Naive thymus-derived CD4-positive, alpha-beta T cell (primary cell): ENCODE measurements at places on chromosomes 1 and 21.

- no peak for DNase-seq
Measured at GRCh38 chr1:70768216-70768615, 279.4 kb downstream of the PTGER3 start.

GRCh38 chr21:37251294-37251634 lies 15.9 kb downstream of the VPS26C start:
- no peak for DNase-seq

DNA sequence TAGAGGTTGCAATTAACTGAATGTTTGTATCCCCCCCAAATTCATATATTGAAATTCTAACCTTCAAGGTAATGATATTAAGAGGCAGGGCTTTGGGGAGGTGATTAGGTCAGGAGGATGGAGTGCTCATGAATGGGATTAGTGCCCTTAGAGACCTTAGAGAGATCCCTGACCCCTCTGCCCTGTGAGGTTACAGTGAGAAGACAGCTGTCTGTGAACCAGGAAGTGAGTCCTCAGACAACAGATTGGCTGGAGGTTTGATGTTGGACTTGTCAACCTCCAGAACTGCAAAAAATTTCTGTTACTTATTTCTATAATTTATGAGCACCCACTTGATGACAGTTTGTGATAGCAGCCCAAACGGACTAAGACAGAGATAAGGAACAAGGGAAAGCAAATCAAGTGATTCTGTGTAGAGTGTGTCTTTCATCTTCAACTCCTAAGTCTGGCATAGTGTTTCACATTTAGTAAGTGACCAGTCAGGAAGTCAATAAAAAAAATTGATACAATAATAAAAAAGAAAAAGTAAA lies 30.0 kb upstream of the RWDD3 start:
- DNase-seq, result no peak

- no peak for DNase-seq
Measured at GRCh38 chr1:68495968-68496679, 758 bp downstream of the DEPDC1 start.

GRCh38 chr21:29053656-29054055 lies 19.8 kb downstream of the CCT8 start:
- no peak for DNase-seq

DNA sequence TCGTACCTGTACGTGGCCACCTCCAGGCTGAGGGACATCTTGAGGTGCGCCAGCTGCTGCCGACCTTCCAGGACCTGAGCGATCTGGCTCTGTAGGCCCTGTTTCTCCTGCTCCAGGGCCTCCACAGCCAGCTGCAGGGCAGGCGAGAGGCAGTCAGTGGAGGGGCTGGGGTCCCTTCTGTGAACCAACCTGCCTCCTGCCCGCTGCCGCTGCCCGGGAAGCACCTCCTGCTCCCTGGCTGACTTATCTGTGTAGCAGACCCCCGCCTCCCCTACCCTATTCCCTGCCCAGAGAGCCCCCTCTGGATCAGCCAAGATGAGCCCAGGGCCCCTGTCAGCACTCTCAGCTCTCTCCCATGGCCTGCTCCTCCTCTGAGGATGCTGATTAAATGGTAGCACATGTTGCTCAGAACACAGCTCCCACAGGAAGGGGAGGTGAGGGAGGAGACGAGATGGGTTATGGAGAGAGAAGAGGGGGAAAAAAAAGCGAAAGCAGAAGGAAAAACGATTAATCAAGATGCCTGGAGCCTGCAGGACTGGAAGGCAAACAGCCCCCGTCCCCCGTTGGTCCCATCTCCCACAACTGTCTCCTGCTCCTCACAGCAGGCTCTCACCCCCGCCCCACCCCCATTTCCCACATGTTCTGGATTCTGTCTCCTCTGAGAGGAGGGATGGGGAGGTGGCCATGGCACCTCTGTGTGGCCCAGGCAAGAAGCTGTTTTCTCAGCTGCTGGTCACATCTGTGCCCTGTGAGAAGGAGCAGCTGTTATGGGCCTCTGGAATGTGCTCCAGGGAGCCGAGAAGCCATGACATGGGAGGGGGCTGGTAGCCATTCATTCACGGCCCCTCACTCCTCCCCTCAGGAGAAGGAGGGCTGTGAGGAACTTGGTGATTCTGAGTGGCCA lies 1.7 kb downstream of the NES start:
- no peak for DNase-seq

GRCh38 chr1:205792481-205792881 lies 17.2 kb upstream of the RAB29 start:
- no peak for DNase-seq

DNA sequence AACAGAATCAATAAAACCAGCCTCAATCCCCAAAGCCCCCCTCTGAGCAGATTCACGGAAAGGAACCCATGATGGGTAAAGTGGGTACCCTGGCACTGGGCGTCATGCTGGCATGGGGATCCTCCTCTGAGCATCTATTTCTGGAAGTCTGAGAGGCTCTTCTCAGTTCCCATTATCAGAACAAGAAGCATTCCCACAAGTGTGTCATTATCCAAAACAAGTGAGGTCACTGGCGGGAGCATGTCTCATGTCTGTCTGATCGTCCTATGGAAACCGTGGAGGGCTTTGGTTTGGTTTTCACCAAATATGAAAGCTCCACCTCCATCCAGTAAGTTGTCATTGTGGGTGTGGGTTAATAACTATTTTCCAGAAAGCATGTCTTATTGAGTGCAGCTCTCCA lies 70.7 kb downstream of the PGM1 start:
- no peak for DNase-seq

GRCh38 chr1:202439308-202439707 lies 90.8 kb downstream of the PPP1R12B start:
- DNase-seq, result no peak

DNA sequence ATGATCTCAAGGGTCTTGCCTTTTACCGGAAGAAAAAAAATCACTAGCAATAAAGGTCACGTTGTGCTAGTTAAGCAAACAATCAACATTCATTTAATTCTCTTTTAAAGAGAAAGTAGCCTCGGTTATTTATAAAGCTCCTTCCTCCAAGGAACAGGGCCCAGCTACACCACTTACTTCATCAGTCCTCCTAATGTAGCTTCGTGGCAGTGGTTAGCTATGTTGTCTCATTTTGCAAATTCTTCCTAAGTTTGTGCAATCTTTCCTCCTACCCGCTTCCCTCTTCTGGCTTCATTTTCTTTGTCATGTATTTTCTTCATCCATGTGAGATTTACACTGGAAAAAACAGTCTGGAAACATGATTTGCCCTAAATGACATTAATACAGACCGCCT lies 554.2 kb downstream of the NUF2 start:
- DNase-seq, result no peak

- peak; percentile 49 for DNase-seq
Measured at GRCh38 chr1:21175670-21176581, 771 bp downstream of the EIF4G3 start.

- no peak for DNase-seq
Measured at GRCh38 chr1:53693773-53694717, 44.9 kb downstream of the GLIS1 start.

- DNase-seq, result no peak
Measured at GRCh38 chr1:53160924-53161378, 18.5 kb upstream of the SLC1A7 start.

DNA sequence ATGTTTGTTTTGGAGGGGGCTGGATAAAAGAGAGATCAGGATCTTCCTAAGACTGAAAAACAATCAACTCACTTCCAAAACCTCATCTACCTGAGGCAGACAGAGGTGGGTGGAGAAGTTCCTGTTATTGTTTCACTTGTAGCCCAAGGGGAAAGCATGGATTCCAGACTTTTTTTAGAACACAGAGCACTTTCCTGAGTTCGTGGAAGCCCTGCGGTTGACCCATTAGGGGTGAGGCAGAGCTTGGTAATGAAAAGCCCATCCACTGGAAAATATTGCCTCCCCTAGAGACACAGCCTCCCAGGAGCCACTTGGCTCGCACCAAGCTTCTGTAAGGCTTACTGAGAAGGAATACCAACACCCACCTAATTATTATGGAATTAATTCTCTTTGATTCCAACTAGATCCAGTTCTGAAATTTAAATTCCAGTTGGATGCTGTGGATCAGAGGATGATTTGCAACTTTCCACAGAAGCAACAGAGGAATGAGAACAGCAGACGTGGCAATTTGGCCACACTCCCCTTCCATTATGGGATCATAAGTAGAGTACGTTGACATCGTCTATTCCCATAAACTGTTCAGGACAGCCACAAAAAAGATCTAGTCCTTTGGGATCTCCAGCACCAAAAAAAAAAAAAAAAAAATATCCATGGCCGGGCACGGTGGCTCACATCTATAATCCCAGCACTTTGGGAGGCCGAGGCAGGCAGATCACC lies 4.1 kb upstream of the PEF1 start:
- DNase-seq, result no peak

- DNase-seq, result no peak
Measured at GRCh38 chr1:214067853-214068703, 80.3 kb downstream of the PROX1 start.
